Mesendoderm (in vitro differentiated cells): ENCODE measurements at places on chromosomes 6 and 20.

DNA sequence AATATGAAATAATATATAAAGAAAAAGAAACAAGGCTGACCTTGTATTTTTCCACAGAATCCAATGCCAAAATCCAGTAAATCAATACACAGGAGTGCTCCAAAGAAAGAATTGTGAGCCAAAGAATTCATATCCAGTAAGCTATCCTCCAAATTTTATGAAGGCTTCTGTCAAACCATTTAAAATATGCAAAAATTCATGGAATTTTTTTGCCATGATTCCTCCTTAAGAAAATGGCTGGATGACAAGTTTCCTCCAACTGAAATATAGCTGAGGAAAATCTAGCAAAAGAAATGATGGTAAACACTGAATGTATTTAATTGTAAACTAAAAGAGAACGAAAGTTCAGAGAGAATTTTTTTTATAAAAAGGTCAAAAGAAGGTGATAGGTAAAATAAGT lies 290.3 kb downstream of the UBE3D start:
- no peak for DNase-seq

- DNase-seq, result peak; percentile 23
These were observed 2.1 kb downstream of the IRF4 start for GRCh38 chr6:393391-394221.

DNA sequence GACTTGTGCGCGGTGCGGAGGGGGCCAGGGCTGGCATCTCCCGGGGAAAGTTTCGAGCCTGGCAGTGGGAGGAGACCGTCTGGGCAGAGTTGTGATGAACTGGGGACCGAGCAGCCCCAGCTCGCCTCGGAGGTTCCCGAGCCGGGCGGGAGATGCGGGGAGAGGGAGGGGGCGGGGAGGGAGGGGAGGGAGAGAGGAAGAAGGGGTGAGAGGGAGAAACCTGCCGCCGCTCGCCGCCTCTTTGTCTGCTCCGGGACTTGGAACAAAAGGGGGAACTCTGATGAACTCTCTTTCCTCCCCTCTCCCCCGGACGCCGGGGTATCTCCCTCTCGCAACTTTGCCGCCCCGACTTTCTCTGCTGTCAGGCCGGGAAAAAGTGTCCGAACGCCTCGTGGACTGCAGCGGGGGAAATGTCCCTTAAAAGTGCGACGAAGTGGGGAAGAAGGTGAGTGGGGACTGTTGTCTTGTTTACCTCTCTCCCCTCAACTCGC lies 72.7 kb downstream of the SOX4 start:
- peak; percentile 88 for DNase-seq

GRCh38 chr6:46998436-46999017 lies 43.6 kb downstream of the ADGRF1 start:
- no peak for DNase-seq

GRCh38 chr20:15565786-15566185 lies 1007.5 kb downstream of the KIF16B start:
- no peak for DNase-seq

DNA sequence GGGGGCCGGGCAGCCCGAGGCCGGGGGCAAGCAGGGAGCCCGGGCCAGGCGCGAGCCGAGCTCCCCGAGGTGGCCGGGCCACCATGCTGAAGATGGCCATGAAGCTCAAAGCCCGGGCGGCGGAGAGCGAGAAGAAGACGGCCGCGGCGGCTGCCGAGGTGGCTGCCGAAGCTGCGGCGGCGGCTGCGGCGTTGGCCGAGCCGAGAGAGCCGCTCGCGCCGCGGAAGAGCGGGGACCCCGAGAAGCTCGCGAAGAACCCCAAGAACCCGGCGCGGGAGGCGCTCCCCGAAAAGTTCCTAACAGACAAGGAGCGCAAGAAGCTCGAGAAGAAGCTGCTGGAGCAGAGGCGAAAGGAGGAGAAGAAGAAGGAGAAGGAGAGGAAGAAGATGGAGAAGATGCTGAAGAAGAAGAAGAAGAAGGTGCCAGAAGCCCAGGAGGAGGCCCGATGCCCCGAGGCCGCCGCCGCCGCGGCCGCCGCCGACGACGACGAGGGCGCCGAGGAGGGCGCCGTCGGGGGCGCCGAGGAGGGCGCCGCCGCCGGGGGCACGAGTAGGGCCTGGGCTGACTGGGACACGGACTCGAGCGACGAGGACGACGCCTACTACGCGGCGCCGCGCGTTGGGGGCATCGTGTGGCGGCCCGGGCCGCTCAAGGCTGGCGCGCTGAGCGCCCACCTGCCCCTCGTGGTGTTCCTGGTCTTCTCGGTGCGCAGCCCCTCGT lies 37.4 kb downstream of the GNAS start:
- no peak for DNase-seq

DNA sequence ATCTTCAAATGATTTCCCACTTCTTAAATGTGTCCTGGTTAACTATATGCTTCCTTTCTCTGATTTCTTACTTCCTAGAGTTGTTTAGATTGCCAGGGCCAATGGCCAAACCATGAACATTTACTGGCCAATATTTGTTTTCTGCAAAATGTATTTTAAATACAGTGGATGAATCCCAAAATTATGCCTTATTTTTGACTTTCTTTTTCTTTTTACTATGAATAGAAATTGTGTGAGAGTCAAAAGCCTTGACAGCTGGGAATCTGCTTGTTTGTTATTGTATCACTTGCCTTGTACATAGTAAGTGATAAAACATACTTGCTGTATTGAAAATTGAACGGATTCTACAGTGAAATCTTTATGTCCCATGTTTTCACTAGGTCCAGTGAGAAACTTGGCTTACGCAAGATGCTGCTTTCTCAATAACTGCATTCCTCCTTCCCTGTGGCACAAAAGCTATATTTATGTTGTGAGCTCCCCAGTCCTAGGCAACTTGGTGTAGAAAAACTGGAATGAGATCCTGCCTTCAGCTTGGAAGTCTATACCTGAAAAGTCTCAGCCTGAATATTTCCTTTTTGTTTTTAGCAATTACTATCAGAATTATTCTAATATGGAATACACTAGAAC lies 295.2 kb downstream of the EPHA7 start:
- no peak for DNase-seq

DNA sequence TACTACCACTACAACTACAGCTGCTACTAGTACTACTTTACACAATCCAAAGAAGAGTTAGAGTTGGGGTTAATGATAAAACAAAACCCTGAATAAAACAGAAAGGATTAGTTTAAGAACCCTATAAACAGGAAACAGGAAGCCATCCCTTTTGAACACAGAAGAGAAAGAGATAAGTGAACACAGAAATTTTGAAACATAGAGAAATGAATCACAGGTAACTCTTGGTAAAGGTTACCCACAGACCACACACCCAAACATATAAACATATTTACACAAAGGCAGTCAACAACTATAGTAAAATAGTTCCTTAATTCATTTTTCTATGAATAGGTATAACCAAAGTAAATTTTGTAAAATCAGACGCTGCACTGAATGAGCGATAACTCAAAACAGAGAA lies 98.1 kb downstream of the RNGTT start:
- DNase-seq, result no peak

- no peak for DNase-seq
These were observed 11.4 kb upstream of the FAM50B start for GRCh38 chr6:3837781-3838180.

GRCh38 chr6:101203664-101204063 lies 189.8 kb upstream of the GRIK2 start:
- DNase-seq, result no peak

- DNase-seq, result no peak
These were observed 68.5 kb upstream of the TENT5A start for GRCh38 chr6:81820980-81821379.

GRCh38 chr20:50153153-50153499 lies 397 bp downstream of the PEDS1 start:
- DNase-seq, result peak; percentile 65

- DNase-seq, result no peak
These were observed 77.3 kb downstream of the DTD1 start for GRCh38 chr20:18665135-18665534.

GRCh38 chr6:28537065-28537464 lies 11.4 kb downstream of the GPX5 start:
- peak; percentile 69 for DNase-seq

DNA sequence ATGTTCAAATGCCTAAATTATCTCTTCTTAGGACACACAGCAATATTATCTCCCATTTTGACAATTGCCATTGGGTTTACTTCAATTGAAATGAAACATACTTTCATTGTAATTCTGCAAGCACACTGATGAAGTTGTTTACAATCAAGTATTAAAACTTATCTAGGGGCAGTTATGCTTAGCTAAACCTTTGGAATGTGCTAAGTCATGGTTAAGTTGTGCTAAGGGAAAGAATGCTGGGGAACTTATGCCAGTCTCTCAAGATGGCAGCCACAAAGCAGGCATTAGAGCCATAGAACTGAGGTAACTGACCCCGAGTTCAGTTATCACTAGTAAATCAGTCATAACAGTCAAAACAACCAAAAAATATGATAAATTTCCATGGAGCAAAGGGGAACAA lies 59.1 kb upstream of the NT5E start:
- no peak for DNase-seq

DNA sequence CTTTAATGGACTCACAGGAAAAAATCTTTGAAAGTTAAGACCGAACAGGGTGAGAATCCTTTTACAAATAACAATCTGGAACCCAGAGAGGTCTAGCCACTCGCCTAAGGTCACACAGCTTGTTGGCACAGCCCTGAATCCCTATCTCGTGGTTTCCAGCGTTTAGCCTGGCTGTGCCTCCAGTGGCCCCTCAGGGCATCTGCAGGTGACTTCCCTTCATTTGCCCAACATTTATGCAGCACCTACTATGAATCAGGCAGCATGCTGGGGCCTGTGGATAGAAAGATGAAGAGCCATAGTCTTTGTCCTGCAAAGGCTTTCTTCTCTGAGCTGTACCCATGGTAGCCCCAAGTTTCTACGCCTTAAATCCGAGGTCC lies 2.6 kb upstream of the NR2E1 start:
- DNase-seq, result no peak

DNA sequence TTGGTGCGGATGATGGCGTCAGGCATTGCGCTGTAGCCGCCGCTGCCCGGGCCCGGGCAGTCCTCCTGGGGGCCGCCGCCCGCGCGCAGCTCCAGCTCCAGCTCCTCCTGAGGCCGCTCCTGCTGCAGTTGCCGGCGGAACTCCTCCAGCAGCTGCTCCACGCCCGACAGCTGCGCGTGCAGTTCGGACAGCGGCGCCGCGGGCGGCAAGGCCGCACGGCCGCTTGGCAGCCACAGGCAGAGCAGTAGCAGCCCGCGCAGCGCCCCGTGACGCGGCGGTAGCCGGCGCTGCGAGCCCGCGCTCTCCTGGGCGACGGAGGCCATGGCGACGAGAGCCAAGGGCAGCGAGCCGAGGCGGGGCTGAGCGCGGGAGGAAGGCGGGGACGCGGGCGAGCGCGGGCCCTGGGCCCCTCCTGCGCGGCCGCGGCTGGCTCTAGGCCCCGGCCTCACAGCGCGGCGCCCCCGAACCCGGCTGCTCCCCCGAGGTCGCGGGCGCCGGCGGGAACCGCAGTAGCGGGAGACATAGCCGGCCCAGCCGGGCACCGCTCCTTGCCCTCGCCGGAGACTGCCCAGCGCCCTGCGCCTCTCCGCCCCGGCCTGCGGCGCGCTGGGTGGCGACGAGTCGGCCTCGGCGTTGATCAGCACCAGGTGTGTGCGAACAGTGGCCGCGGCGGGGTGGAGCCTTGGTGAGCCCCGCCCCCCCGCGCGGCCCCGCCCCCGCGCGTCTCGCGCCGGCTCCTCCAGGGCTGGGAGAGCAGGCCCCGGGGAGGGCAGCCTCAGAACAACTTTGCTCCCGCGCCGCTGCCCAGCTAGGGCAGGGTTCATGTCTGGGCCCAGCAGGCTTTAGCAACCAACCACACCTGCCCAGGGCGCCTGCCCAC lies at the start of gene LRP11:
Gene LRP11, minus strand, starts transcription at position 662 of the 880 bp plus-strand sequence. Its CDS starts 339 bp downstream, at position 323.
- peak; percentile 92 for DNase-seq

GRCh38 chr20:52001999-52002666 lies 189.4 kb downstream of the ZFP64 start:
- DNase-seq, result peak; percentile 47

- DNase-seq, result no peak
These were observed 512.4 kb downstream of the CD83 start for GRCh38 chr6:14630016-14630415.

GRCh38 chr6:80605165-80605989 lies 498.9 kb downstream of the BCKDHB start:
- peak; percentile 50 for DNase-seq

- DNase-seq, result no peak
These were observed 47.3 kb downstream of the KLHL31 start for GRCh38 chr6:53618219-53618618.

DNA sequence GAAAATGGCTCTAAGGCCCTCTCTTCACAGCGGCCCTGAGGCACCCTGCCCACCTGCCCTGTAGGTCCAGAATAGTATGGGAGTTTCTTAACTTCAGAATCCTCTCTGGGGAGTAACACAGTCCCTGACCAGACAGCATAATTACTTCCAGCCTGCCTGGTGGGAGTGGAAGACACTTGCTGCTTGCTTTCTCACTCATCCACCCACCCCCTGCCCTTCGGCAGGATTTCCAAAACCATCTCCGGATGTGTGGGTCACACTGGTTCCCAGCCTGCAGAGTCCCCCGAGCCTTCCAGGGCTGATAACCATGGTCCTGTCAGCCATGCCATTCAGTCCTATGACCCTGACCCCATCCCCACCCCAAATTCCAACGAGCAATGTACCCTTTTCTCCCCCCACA lies 5.4 kb downstream of the SLC29A1 start:
- no peak for DNase-seq
